ENCODE measurements at places on chromosomes 12 and 14.

GRCh38 chr14:96940009-96940408 lies 142.8 kb downstream of the VRK1 start:
- DNase-seq: no peak

DNA sequence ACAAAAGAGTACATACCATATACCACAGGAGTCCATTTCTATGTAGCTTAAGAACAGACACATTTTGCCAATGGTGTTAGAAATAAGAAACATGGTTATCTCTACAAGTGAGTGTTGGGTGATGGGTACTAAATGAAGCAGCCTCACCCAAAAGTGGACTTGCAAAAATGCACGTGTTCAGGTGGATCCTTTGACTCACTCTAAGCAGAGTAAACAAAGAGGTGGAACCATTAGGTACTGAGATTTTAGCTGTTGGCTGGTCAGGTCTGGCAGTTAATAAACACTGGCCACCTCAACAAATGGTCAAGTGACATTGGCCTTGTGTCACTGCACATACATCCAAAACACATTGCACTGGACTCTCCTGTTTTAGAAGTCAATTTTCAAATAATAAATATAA lies 27.6 kb downstream of the EVL start:
- DNase-seq: no peak

DNA sequence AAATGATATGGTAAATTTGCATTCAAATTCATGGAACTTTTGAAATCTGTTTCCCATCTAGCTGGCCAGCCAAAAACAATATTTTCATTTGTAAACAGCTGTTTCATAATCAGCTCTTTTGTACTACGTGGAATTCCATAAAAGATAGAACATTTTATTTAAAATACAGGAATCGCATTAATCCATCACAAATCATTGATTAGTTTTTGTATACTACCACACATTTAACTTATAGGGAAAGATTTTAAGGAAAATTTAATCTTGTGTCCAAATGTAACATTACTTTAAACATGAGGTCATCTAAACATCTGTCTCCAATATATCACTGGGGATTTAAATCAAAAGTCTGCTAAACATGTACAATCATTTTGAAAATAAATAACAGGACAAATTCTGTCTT lies 33.5 kb downstream of the SLC25A21 start:
- DNase-seq: no peak

DNA sequence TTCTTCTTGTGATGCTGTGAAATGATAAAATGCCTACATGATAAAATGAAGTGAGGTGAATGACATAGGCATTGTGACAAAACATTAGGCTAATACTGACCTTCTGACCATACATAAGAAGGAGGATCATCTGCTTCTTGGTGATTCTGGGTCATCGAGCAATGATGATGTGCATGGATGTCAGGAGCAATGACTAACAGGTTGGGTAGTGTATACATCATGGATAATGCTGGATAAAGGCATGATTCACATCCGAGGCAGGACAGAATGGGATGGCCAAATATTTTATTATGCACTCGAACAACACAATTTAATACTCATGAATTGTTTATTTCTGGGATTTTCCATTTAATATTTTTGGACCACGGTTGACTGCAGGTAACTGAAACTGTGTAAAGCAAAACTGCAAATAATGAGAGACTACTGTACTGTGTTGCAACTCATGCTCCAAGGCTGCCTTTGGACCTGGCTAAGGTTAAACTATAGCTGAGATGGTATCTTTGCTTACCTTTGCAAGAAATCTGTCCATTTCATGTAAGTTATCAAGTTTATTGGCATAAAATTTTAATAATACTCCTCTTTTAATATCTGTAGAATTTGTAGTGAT lies 7.6 kb upstream of the SLC25A21 start:
- DNase-seq: no peak

DNA sequence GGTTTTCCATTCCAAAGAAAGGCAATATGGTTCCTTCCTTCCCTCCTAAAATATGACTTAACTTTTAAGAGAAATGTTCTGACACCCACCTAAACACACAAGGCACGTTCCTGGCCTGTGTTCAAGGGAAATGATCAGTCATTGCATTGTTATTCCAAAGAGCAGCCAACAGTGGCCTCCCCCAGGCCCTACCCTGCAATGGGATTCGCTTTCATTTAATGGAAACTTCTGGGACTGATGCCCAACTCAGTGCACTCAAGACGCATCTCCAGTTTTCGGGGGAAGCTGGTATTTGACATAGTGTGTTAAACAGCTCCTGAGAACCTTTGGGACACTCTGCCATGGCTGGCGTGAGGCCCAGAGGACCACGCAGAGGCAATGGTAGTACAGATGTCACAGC lies 65.9 kb downstream of the DDX51 start:
- no peak for DNase-seq

DNA sequence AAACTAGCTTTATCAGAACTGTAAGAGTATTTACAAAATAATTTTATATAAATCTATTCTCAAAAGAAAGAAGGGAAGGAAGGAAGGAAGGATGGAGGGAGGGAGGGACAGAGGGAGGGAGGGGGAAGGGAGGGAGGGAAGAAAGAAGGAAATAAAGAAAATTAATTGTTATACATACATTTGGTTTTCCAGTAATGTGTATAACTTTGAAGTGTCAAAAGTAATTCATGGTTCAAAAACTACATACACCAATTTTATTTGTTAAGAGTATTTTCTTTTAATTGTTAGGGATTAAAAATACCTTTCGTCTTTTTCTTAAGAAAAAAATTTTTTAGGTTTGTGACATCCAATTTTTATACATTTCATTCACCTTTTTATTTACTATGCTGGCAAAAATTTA lies 17.5 kb upstream of the KCNC2 start:
- DNase-seq: no peak

DNA sequence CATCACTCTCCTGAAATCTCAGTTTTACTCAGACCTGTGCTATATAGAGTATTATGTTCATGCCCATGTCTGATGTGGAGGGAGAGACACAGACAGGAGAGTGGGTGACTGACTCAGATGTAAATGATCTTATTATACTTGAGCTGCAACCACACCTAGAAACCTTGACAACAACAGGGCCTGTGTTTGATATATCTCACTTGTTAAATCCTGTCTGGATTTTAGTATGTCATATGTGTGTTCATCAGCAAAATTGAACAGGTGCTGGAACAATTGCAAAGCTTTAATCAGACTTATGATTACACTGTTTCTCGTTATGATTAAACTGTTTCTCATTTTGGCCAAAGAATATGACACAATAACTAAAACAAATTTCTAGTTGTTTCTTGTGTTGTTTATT lies 37.7 kb downstream of the DIP2B start:
- no peak for DNase-seq

DNA sequence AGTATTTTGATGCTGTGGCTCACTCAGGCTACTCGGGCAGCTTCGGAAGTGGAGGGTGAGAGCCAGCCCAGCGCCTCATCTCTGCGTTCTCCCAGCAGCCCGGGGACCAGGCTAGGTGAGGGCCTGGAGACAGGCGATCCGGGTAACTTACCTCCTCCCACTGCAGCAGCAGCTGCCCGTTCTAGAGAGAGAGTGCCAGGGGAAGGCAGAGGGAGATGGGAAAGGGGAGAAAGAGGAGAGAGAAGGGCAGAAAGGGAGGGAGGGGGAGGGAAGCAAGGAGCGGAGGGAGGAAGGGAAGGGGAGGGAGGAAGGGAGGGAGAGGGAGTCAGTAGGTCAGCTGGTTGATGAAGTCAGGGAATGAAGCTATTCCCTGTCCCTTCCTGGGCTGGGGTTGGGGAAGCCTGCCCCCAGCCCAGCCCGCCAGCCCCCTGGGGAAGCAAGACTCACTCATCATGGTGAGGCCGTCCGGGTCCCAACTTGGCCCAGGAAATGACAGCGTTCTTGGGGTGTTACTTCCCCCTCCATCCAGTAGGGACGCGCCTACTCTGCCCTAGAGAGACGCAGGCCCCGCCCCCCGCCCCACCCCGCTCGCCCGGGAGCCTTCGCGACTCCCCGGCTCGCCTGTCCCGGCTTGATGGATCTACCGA lies at the start of gene IFI27L2:
IFI27L2 (minus strand) TSS at position 494 of the 647 bp plus-strand sequence; CDS start at position 454, 40 bp downstream.
- peak; percentile 67 for DNase-seq

- no peak for DNase-seq
These were observed 217.5 kb downstream of the DPY19L2 start for GRCh38 chr12:63450816-63451215.

- DNase-seq: no peak
These were observed 498.5 kb downstream of the NELL2 start for GRCh38 chr12:44377443-44378187.

- no peak for DNase-seq
These were observed 28.8 kb downstream of the PROX2 start for GRCh38 chr14:74846968-74847665.

DNA sequence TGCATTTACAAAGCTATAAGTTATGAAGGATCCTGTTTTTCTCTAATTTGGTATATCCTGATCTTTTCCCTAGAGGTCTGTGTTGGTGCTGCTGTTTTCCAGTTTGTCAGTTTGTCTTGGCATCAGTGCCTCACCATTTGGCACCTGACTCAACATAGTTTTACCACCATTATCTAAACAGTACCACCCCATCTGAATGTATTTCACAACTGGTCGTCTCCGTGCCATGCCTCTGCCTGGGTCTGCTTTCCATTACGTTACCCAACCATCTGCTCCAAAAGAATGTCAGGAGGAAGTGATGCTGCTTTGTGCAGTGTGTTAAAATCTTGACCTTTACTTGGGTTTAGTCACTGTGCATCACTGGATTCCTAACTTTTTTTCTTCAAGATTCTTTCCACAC lies 129.3 kb upstream of the RASSF8 start:
- DNase-seq: no peak

- DNase-seq: no peak
These were observed 161.0 kb downstream of the CNTN1 start for GRCh38 chr12:40853221-40853620.

GRCh38 chr14:49754570-49755097 lies 13.3 kb upstream of the KLHDC2 start:
- DNase-seq: no peak

GRCh38 chr14:98931911-98932310 lies 340.1 kb downstream of the BCL11B start:
- peak; percentile 18 for DNase-seq

DNA sequence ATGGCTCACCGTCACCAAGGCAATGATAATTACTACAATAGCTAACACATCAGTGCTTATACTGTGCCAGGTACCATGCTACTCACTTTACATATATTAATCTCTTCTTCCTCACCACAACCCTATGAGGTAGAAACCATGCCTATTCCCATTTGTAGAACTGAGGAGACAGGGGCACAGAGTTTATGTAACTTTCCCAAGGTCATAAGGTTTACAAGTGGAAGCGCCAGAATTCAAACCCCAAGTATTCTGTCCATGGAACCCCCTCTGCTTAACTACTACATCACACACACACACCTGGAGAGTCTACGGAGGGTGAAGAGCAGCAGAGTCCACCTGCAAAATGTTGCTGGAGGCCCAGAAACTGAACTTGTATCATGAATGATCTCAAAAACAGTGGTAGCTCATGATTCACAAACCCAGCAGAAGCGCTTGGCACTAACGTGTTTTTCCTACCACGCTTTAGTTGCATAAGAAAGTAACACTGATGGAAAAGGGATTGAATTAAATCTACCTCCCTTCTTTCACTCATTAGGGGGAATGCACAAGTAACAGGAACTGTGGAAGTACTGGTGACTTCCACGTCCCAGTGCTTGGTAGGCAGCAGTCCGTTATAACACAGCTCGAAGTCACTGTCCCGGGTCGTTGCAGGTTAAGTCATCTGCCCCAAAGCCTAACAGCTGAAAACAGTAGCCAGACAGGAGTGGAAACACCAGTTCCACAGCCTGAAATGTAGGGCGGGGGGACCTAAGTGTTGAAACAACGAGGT lies 2.0 kb downstream of the ITPR2 start:
- DNase-seq: no peak

GRCh38 chr12:26317942-26318575 lies 122.7 kb downstream of the SSPN start:
- no peak for DNase-seq

- DNase-seq: no peak
These were observed 538.9 kb downstream of the SNAPC1 start for GRCh38 chr14:62301080-62301479.

- DNase-seq: no peak
These were observed 80.5 kb upstream of the TMCC3 start for GRCh38 chr12:94730847-94731246.

- peak; percentile 45 for DNase-seq
These were observed 31.0 kb upstream of the LGALS3 start for GRCh38 chr14:55097881-55098560.

- no peak for DNase-seq
These were observed 473.1 kb downstream of the EGLN3 start for GRCh38 chr14:33477797-33478196.

DNA sequence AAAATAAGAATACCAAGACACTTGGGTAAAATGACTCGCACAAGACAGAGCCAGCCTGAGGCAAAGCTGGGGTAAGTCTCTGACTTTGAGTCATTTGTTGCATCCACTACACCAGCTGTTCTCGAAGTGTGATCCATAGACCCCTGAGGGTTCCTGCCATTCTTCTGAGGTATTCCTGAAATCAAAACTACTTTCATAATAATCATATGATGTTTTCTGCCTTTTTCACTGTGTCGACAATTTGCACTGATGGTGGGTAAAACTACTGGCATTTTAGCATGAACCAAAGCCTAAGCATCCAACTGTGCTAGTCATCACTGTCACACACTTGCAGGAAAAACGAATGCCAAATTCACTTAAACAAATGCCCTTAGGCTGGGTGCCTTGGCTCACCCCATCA lies 135.5 kb upstream of the FUT8 start:
- DNase-seq: no peak

GRCh38 chr12:46267575-46267824 lies 1.3 kb downstream of the SLC38A1 start:
- peak; percentile 17 for DNase-seq

GRCh38 chr12:49762468-49762847 lies 21.1 kb downstream of the TMBIM6 start:
- DNase-seq: no peak

DNA sequence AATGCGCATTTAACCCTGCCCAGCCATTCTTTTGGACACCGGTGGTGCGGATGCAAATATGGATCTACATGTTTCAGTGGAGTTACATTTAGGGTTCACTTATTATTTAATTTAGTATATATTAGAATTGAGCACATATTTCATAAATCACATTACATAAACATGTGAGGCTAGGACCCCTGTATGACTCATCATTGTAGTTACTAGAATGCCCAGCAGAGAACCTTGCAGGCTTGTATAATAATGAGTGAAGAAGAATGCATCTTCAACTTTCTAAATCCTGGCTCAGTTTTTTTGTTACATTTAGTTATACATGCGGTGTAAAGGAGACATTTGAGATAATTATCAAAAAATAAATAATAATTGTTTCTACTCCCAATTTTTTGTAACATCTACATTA lies 369.0 kb downstream of the ATP23 start:
- DNase-seq: no peak

- no peak for DNase-seq
These were observed 1361.7 kb downstream of the FSCB start for GRCh38 chr14:43145361-43145760.

- DNase-seq: no peak
These were observed 53.8 kb upstream of the CCDC175 start for GRCh38 chr14:59630288-59630963.

- DNase-seq: no peak
These were observed 82.6 kb upstream of the HMGA2 start for GRCh38 chr12:65741656-65742017.

- DNase-seq: peak; percentile 85
These were observed at the start of the genes RAB2B and TOX4 for GRCh38 chr14:21476925-21477681. Gene RAB2B, minus strand, starts transcription at chr14:21476959. Its CDS starts 87 bp downstream, at chr14:21476872. Gene TOX4, plus strand, starts transcription at chr14:21477195. Its CDS starts 84 bp downstream, at chr14:21477279.

All from stimulated activated CD4-positive, alpha-beta T cell treated with anti-CD3 and anti-CD28 coated beads, Interleukin-4, amount 100 ng/mL, for 48 hours (primary cell).